Right atrium auricular region (tissue), 2 donors: ENCODE measurements at places on chromosomes 6 and 20.

DNA sequence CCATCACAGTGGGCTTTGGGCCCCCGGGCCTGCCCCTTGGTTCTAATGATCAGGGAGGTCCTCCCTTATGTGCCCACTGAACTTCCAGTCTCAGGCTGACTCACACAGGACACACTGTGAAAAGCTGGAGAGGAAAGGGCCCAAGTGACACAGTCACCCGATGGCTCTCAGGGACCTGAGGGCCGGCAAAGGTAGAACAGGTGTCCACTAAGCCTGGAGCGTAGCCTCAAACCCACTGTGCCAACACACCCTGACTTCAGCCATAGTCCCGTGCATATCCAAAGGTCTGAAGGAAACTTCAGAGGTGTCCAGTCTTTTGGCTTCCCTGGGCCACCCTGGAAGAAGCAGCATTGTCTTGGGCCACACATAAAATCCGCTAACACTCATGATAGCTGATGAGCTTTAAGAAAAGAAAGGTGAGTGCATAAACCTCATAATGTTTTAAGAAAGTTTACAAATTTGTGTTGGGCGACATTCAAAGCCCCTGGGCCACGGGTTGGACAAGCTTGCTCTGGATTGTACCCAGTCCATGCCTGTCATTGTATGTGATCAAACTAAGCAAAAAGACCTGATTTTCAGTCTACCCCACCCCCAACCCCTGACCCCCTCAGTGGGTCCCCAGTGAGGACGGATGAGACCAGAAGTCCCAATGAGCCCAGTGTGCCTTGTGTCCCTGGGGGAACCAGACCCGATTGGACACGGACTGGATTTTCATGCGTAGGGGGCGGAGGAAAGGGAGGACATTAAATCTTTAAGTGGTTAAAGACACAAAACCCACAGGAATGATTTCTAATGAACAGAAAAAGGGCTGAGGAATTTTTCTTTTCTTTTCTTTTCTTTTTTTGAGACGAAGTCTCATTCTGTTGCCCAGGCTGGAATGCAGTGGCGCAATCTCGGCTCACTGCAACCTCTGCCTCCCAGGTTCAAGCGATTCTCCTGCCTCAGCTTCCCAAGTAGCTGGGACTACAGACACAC lies 6.1 kb downstream of the RAMACL start:
- DNase-seq = no peak

DNA sequence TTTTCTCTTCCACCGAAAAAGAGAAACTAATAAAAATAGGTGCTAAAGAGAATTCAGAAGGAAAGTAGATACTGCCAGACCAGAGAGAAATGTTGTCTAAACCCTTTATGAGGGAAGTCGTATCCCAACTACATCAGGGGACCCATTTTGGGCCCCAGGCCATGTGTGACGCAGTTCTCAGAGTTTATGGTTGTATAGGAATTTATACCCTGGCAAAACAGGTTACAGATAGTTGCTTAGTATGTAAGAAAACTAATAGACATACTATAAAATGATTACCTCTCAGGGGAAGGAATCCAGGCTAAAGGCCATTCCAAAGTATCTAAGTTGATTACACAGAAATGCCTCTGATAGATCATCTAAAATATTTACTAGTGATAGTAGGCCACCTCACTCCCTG lies 28.6 kb upstream of the SLC52A3 start:
- no peak for DNase-seq

DNA sequence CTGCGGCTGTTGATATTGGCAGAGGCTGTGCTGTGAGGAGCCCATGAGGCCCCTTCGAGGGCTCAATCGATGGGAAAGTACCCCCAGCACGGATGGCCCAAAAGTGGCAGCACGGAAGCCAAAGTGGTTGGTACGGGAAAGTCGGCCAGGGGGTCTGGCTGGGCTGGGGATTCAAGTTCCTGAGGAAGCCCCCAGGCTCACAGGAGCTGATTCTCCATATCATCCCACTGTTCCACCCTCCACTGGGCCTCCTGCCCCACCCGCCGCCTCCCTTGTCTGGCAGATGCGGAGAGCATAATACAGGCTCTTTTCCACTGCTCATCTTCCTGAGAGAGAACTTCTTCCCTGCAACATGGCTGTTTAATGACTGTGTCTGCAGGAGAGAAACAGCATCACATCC lies 217.8 kb upstream of the CST7 start:
- no peak for DNase-seq

DNA sequence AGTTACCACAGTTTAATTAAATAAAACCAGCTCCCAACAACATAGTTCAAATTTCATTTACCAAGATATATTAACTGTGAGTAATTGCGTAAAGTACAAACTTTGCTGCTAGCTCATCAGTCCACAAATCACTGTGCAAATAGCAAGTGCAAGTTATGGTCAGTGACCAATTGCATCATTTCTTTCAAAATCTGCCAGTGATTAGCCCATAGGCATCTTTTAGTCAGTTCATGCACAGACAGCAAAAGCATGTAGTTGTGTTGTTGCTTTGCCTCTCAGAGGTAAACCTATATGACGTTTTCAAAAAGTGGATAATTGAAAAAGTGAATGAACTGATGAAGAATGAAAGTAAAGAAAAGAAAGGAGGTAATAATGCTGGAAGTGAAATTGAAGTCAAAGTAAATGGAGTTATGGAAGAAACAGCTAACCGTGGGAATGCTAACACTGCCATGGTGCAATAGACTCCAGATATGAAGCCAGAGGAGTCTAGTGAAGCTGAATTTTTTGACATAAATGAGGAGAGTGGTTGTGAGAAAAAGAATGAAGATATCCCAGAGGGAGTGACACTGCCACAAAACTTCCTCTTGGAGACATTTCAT lies 36.5 kb downstream of the ENPP1 start:
- no peak for DNase-seq

GRCh38 chr6:37467718-37468117 lies 32.0 kb downstream of the CCDC167 start:
- DNase-seq = no peak

GRCh38 chr20:38829296-38829875 lies 23.9 kb downstream of the PPP1R16B start:
- DNase-seq = no peak

DNA sequence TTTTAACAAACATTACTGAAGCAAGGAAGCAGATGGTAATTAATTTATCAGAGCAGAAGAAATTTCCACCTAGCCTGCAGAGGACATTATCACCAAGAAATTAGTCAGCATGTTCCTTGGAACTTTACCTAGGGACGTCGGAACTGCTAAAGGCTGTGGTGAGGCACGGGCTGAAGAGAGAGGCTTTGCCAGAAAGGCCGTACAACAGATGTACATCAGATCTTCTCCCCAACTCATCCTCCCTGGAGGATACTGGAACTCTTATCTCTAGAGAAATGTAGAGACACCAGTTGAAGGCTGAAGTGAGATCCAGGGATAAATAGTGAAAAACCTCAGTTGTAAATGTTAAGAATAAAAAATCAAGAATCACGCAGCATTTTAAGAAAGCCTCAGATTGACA lies 257.1 kb downstream of the SAMD5 start:
- DNase-seq = no peak

- DNase-seq = no peak
Measured at GRCh38 chr6:81842254-81842653, 89.8 kb upstream of the TENT5A start.

DNA sequence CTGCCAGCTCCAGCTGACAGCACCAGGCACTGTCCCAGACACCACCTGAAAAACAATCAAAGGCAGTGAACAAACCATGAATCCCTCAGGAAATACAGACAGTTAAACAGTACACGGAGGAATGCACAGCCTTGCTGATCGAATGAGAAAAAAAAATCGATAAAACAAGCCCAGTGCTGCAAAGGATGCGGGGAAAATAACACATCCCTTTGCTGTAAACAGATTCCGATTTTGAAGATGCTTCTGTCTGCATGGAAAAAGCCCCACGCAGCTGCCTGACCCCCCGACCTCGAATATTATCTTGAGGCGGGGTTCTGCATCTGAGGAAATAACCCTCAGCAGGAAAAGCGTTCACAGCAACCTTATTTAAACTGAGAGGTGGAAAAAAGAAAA lies 43.9 kb downstream of the RBM38 start:
- DNase-seq = no peak

DNA sequence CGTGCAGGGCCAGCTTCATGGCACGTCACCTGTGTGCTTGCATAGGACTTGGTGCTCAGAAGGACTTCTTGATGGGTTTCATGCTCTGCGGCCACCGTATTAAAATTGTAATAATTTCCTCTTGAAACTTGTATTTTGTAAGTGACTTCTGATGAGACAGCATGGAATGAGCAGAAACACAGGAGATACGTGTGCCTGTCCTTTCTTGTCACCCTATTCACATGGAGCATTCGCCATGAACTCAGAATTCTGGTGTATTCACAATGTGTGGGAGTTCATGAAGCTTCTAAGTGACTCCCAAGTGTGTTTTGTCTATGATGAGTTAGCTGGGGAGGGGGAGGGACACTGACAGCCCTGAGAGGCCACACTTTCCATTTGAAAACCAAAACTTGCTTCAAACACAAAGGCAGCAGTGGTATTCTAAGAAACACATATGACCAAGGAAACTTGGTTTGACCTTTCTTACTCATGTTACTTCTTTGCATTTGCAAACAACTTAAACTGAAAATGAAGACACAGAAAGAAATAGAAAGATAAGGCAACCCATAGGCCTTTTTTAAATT lies 92.1 kb upstream of the NEDD9 start:
- DNase-seq = no peak

DNA sequence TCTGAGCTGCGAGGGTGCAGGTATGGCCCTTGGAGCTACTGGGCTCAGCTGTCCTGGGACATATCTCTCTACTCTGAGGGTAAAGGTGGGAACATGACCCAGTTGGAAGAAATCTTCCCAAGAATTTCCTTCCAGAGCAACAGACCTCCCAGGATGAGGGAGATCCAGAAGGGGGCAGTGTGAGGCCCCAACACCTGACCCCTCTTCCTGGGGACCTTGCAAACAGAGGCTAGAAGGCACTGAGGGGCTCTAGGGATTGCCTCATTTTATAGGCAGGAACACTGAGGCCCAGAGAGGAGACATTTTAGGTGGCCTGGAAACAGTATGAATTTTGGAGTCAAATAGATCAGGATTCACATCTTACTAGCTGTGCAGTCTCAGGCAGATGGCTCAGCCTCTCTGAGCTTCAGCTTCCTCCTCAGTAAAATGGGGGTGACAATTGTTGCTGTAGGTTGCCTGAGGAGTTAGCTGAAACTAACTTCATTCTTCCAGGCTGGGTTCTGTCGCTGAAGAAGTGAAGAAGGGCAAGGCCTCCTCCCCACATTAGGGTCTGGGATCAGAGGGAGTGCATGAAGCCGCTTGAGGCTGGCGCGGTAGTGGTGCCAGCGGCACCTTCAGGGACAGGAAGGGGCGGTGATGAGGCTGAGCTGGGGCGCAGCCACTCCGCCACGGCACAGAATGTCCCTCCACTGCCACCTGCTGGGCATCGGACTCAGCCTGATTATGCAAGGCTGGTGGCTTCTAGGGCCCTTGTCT lies 11.4 kb downstream of the KCNK17 start:
- DNase-seq = peak; percentile 82

DNA sequence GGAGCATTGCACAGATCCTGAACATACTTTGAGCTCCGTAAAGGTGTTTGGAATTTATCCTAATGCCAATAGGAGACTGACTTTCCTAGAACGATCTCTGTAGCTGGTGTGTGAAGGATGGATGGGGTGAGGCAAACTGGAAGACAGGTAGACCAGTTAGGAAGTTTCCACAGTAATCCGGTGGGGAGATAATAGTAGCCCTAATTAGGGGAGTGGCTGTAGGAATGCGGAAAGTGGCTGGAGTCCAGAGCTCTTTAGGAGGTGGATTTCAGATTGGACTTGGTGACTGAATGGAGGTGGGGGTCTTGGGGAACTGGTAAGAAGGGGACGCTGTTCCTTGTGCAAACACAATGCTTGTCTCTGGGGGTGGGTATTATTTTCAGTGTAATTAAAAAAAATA lies 146.3 kb downstream of the SOX4 start:
- no peak for DNase-seq

DNA sequence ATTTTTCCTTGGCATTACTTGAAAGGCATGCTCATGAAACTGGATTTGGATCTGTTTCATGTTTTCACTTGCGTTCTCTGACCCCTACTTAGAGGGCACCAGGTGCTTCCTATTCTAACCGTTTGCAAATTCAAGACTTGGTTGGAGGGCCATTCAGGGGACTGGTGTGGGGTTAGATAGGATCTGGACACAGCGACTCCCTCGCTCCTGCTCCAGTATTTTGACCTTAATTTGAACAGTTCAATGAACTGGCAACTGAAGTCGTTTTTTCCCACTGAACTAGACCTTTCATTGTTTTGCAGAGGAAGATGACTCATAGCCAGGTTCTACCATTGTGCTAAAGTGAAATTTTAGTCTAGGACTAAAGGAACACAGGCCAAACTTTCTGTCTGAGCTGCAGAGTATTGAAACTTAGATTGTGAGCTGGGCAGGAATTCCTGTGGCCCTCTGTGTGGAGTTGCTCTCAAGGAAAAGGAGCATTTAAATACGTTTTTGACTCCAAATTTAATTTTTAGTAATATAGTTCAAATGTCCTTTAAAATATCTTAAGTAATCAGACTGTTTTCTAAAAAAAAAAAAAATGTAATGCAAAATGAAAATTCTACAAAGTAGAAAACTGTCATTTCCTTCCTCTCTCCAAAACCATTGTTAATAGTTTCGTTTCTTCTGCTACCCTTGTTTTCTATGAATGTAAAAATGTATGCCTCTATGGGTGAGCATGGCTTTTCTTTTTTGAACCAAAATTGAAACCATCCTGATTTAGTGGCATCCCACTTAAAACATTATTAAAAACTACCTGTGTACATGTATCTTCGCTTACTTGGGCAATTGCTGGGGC lies 64.8 kb downstream of the UTRN start:
- no peak for DNase-seq

DNA sequence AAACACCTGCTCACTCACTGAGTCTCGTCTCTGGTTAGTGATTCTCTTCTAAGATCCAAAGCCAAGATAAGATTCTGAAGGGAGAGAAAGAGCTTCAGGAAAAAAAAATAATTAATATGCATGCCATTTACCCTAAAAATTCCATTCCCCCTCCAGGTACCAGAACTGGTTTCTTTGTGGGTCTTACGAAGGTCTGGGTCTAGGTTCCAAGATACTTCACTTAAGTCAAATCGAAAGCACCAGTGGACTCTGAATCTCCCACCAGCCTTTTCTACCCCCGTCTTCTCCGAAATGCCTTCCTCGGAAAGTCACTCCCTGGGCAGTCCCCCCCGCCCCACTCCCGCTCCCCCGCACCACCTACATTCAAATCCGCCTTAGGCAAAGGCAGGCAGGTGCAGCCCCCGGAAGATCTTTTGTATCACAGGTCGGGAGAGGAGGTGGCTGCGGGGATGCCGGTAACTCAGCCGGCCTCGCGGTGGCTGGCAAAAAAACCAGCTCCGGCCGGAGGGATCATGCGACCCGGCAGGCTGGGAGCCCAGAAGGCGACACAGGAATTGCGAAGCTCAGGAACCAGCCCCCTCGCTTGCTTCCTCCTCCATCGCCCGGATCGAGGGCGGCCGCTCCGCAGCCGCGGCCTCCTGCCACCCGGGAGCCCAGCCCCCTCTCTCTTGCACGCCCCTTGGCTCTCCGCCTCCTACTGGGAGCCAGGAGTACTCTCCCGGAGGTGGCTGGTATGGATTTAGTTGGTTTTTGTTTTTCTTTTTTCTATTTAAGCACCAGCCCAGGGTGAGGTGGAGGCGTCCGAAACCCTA lies at the start of gene BCL2L1:
TSS of gene BCL2L1 (minus strand) at position 612 of the 812 bp plus-strand sequence. CDS start 650 bp downstream, outside the sequence.
- peak; percentile 88 for DNase-seq
